ENCODE measurements at places on chromosomes 7 and 10.

DNA sequence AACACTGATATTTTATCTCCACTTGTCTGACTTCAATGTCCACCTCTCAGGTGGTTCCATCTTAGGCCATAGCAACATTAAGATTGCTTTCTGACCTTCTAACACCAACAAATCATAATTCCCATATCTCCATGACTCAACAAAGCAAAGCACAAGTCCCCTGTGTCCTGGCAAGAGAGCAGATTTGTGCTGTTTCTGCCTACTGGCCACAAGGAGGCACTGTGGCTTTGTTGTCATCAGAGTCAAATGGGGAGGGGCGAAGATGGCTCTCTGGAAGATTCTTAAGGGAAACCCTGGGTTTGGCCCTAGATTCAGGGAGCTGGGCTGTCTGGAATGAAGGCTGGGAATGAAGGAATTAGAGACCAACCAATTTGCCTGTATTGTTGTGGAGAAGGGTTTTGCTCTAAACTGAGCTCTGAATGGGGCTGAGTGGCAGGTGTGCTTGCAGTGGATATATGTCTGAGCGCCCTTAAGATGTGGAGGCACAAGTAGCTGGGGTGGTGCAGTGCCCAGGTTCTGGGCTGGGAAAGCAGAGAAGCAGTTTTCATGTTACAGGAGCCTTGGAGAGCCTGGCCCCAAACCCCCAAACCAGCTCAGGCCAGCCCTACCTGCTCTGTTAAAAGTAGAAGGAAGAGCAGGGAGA, 154.8 kb upstream of the PRSS58 start:
- peak; percentile 19 for DNase-seq

DNA sequence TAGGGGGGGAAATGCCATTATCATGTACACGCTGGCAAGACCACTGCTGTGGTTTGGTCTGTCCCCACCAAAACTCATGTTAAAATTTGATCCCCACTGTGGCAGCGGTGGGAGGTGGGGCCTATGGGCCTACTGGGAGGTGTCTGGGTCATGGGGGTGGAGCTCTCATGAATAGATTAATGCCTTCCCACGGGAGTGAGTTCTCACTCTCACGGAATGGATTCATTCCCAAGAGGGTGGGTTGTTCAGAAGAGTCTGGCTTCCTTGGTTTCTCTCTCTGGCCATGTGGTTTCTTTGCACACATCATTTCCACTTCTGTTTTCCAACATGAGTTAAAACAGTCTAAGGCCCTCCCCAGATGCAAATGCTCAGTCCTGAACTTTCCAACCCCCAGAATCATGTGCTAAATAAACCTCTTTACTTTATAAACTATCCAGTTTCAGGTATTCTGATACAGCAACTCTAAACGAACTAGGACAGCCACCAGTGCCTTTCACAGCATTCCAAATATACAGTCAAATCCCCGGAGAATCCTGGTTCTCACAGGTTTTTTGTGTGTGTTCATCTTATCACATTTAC, 44.3 kb downstream of the SMURF1 start:
- no peak for DNase-seq

GRCh38 chr7:120395526-120396019, 122.6 kb downstream of the KCND2 start:
- no peak for DNase-seq

GRCh38 chr7:30616318-30616717, 21.6 kb downstream of the GARS1 start:
- DNase-seq, result no peak

GRCh38 chr7:69318794-69319193, 279.5 kb upstream of the AUTS2 start:
- DNase-seq, result no peak

DNA sequence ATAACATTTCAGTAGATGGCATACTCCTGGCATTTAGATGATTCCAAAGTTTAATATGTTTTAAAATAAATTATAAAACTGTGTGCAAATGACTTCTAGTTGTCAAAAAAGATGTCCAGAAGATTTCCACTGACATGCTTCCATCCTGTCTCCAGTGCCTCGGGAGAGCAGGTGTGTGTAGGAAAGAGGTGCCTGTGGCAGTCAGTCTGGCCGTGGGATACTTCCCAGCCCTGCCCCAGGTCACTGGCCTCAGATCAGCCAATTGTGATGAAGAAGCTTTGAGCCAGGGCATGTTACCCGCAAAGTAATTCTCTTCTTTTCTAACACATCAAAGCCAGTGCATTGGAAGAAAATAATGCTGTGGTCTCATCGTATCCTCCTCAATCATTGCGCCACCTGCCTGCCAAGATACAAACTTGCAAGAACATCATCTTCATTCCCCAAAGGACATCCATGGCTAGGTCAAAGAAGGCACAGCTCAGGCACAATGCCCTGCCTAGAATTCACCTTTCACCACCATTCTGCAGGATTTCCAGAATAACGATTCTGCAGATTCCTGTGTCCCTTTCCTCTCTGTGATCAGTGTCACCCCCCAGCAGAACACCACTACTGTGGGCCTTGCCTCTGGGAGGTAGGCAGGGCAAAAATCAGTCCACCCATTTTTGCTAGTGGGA, 6.3 kb upstream of the KCNMA1 start:
- DNase-seq, result no peak

Data from central memory CD4-positive, alpha-beta T cell (primary cell).